ENCODE measurements at places on chromosomes 6 and 20. TPM values are rescaled to one million over a fixed set of nuclear protein-coding genes. Genes with fewer than 3 reads are reported as not detected.

PAK1IP1 gene
- total RNA-seq, result 6.5 TPM

FAM120B gene
- total RNA-seq, result 25.3 TPM

DNA sequence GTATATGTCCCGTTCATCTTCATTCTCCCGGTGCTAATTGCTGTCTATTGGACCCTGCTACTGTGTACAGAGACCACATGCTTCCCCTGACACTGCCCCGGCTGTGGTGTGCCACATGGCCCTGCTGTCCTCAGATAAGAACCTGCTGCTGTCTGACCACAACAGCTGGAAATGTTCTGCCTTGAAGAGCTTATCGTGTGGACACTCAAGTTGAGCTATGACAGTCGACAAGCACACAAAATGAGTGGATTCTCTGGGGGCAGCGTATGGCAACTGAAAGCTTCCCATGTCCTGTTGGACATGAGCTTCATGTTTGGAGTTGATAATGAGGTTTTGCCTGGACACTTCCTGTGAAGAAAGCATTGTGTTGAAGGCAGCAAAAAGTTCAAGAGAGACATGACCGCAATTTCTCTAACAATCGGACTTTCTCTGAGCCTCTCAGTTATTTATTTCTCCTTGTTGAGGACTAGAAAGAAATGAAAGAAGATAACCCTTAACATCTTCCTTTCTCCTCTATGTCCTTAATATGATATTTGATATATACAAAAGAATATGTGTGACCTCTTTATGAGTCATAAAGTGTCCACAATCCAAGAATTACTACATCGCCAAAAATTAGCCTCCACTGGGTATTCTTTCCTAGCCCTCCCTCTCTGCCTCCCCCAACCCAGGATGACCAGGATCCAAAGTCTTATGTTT is 187.1 kb upstream of the TCF21 start:
- DNase-seq, result no peak

DNA sequence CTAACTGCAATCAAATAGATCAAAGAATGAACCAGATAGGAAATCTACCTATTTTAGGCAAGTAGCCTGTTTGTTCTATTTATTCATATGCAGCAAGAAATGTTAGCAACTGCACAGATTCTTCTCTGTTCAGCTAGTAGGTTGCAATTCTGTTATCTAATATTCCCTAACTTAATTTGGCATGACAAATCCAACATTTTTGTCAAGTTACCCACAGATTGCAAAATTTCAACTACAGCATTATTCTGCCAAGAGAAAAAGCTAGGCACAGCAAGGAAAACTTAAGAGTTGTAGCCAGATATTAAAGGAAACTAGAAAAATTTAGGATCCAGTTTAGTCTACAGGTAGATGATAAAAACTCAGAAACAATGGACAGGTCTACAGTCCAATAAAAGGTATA is 104.4 kb upstream of the SYNCRIP start:
- DNase-seq, result no peak

DNA sequence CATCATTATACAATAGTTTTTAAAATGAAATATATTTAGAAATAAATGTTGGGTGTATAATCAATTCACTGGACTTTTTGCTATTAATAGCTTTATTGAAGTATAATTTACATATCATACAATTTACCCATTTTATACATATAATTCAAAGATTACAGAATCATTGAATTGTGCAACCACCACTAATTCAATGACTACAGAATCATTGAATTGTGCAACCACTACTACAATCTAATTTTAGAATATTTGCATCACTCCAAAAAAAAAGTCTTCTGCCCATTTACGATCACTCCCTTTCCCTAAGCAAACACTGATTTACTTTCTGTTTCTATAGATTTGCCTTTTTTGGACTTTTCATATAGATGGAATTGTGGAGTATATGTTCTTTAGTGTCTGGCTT is 35.1 kb upstream of the RIMS1 start:
- DNase-seq, result no peak

- DNase-seq, result no peak
Observed at GRCh38 chr6:36686668-36687513, 8.4 kb downstream of the CDKN1A start.

DNA sequence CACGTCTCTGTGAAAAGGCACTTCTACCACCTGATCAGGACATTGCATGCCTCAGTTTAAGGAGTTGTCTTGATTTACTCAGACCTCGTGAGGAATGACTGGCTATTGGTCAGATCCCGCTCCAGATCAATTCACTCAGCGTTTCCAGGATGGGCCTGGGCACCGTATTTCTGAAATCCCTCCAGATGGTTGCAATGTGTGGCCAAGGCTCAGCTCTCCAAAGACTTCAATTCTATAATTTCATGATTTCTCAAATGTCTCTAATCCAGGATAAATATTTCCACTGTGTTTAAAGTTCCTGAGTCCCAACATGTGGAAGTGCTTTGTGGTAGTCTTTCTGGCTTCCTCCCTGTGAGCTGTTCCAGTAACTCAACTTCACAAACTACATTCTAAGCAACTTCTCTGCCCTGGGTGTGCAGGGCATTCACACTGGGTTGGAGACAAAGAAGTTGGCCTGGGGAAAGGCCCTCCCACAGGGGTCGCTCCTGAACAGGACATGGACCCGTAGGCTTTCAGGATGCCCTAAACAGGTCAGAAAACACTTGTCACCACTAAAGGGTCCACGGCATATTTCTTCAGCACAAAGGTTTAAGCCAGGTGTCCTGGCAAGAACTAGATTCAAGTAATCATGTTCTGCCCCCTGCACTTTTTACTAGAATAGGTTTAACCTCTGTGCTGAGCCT is 212.1 kb downstream of the WDR27 start:
- DNase-seq, result no peak

GRCh38 chr6:74645108-74645849 is 560.6 kb downstream of the COL12A1 start:
- DNase-seq, result no peak

GRCh38 chr6:122077603-122078002 is 321.8 kb upstream of the HSF2 start:
- no peak for DNase-seq

- peak; percentile 56 for DNase-seq
Observed at GRCh38 chr6:105484238-105485161, 81.6 kb upstream of the PREP start.

SLC22A2 gene
- total RNA-seq, result not detected

Data from CD8-positive, alpha-beta T cell (primary cell).